Sciatic nerve (tissue), 2 donors: ENCODE measurements at places on chromosomes 1 and 21. TPM values are rescaled to one million over a fixed set of nuclear protein-coding genes. Genes with fewer than 3 reads are reported as not detected.

DNA sequence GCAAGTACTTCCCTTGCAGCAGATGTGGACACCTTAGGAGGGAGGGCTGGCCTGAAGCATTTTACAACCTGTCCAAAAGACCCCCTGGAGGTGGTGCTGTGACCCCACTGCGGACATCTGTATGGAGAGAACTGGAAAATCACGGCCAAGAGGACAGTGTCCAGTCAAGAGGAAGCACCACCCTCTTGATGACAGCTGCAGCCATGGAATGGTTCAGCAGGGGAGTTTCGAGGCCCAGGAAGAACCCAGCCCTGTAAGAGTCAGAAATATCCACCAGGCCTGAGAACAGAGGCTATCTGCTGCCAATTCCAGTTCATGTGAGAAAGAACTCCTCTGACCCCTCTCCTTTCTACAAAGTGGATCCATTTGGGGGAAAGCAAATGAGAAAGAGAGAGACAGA is 126.8 kb downstream of the PLXNA2 start:
- no peak for DNase-seq

DNA sequence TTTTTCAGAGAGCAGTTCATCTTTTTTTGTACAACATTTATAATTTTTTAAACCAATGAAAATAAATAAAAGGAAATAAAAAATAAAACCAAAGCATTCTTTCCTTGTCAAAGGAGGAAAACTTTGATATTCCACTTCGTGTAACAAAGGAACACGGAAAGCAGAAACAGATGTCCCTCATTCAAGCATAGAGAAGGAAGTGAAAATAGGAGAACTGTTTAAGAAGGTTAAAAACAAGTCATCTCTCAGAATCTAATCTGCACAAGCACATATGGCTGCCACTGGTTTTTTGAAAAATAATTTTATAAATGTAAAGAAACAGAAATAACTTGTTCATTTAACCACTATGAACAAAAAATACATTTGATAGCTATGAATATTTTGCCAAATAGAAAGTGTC is 35.9 kb upstream of the ZNF644 start:
- DNase-seq: no peak

- no peak for DNase-seq
These were observed 40.5 kb upstream of the RALGPS2 start for GRCh38 chr1:178684542-178685000.

GRCh38 chr1:29271724-29272123 is 35.4 kb downstream of the PTPRU start:
- DNase-seq: peak; percentile 74

- DNase-seq: no peak
These were observed 166.9 kb upstream of the HMGB4 start for GRCh38 chr1:33696962-33697361.

- DNase-seq: no peak
These were observed 428.7 kb upstream of the LRRC7 start for GRCh38 chr1:69139007-69139406.

GRCh38 chr1:7511381-7511780 is 259.7 kb upstream of the VAMP3 start:
- no peak for DNase-seq

DNA sequence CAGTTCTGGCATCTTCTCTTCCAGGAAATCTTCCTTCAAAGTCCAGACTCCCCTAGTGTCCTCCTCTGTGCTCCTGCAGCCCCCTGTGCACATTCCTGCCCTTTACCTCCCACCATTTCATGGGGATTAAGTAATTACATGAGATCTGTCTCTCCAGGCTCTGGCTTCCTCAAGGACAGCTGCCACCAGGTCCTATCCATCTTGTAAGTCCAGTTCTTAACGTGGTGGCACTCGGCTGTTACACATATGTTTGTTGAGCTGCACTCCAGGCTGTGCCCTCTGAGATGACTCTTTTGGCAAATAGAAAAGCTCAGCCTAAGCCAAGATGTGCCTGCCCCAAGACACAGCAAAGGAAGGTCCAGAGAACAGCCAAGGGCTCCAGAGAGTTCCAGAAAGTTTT is 57.4 kb upstream of the CAMK1G start:
- DNase-seq: no peak

DNA sequence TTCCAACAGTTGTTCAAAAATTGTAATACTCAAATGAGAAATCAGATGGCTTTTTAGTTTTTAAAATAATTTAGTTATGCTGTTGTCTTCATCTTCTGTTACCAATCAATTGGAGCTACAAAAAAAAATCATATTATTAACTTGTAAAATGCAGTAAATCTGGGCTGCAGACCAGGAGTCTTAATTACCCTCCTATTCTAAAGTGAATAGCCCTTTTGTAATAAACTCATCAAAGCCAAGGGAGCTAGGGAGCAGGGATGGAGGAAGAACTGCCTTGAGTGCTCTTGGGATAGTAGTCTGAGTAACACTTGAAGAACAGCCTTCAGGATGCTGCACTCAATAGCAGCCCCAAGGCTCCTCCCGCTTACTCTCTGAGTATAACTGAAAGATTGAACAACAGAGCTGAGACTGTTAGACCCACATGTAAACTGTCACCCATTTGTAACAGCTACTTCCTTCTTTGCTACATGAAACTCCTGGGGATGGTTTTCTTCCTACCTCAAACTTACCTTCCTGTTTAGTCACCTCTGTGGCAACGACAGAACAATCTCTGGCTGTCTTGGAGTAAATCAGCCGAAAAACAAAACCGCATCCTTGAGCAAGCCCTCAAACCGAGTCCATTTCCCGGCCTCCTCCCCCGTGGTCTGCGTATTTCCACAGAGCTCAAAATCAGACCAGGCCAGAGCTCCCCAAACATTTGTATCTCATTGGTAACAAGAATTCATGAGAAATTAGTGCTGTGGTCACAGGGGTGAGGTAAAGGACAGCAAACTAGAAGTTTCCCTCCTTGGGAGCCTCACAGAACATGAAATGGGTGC is 55.9 kb downstream of the CD58 start:
- DNase-seq: no peak

DNA sequence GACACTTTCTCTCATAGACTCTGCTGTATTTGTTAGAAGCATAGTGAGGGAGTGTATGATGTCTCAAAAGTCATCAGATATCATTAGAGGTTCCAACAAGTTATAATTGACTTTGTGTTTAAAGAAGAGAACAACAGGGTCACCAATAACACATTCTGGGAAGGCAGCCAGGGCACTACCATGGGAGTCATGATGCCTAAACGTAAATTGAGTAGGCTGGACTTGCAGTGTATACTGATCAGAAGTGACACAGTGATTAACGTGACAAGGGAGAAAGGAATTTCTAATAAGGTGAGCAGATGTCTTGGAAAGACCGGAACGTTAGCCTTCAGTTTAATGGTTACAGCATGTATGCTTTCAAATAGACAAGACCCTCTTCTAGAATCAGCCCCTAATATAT is 973.2 kb downstream of the NCAM2 start:
- no peak for DNase-seq

DNA sequence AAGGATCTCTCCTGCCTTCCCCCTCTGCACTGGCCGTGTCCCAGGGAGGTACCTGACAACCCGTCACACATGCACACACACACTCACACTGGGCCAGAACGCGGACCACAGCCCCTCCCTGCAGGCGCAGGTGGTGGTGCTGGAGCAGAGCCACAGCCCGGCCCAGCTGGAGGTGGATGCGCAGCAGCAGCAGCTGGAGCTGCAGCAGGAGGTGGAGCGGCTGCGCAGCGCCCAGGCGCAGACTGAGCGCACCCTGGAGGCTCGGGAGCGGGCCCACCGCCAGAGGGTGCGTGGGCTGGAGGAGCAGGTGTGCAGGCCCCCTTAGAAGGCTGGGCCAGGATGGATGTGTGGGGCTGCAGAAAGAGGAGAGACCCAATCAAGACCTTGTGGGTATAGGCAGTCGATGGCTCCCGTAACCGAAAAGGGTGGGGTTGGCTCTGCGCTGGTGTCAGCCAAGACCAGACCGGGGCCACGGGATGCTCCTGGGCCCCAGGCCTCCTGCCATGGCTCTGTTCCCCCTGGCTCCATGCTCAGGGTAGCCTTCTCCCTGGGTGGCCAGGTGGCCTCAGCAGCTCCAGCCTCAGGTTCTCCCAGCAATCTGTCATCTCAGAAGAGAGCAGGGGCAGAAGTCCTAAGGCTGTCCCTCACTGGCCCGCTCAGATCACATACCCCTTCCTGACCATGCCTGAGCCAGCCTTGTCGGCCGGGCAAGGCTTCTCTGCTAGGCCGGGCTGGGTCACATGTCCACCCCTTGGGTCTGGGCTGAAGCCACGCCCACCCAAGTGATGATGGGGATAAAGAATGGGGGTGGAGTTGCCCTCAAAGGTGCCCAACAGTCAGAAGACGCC is 8.9 kb downstream of the MFAP2 start:
- DNase-seq: no peak

- no peak for DNase-seq
These were observed 64.1 kb downstream of the COP1 start for GRCh38 chr1:176142973-176143372.

DNA sequence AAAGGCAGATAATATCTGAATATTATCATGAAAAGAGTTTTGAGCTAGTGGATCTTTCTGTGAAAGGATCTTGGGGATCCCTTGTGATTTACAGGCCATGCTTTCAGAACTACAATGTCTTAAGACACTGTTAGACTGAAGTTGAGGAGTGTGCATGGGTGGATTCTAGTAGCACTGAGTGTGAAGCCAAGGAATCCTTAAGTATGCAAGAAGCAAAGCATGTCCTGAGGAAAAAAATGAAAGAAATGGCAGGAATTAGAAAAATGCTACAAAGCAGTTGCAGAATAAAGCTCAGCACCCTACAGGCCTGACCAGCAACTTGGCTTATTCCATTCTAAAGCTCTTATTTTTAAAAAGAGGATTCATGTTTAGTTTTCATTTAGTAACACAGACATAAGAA is 11.9 kb downstream of the STX6 start:
- DNase-seq: no peak

The NTRK1 gene
- 1.8 TPM for total RNA-seq

The TSTD1 gene
- total RNA-seq: 13.1 TPM

The PLA2G2C gene
- 0.36 TPM for total RNA-seq

The SHE gene
- 30.5 TPM for total RNA-seq

The SELE gene
- total RNA-seq: 20.1 TPM

The FMO1 gene
- total RNA-seq: 10.2 TPM

The GBP6 gene
- not detected for total RNA-seq

The COL11A1 gene
- total RNA-seq: 19.0 TPM

The LEPR gene
- 138 TPM for total RNA-seq
